ENCODE measurements at places on chromosomes 1 and 21.

- no peak for DNase-seq
Observed at GRCh38 chr1:24709791-24710441, 35.3 kb upstream of the CLIC4 start.

- no peak for DNase-seq
Observed at GRCh38 chr1:245338485-245338877, 183.7 kb downstream of the KIF26B start.

- DNase-seq, result no peak
Observed at GRCh38 chr1:205676002-205676401, 4.3 kb downstream of the SLC45A3 start.

GRCh38 chr1:41927118-41927517, 8.4 kb upstream of the HIVEP3 start:
- no peak for DNase-seq

DNA sequence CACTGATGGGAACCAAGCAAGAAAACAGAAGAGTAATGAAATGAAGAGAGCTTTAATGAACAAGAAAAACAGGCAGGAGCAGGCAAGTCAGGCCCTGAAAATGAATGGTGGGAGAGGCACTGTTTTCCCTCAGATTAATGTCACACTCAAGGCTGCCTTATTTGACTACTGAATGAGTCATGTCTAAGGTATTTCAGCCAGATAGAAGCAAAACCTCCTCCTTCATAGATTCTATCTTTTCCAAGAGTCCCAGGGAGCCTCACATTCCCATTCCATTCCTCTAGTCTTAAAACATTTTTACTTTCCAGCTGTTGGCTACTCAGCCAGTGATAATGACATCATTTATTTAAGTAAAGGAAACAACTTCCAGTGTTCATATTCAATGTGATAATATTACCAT, 228.4 kb upstream of the NRIP1 start:
- DNase-seq, result peak; percentile 87

DNA sequence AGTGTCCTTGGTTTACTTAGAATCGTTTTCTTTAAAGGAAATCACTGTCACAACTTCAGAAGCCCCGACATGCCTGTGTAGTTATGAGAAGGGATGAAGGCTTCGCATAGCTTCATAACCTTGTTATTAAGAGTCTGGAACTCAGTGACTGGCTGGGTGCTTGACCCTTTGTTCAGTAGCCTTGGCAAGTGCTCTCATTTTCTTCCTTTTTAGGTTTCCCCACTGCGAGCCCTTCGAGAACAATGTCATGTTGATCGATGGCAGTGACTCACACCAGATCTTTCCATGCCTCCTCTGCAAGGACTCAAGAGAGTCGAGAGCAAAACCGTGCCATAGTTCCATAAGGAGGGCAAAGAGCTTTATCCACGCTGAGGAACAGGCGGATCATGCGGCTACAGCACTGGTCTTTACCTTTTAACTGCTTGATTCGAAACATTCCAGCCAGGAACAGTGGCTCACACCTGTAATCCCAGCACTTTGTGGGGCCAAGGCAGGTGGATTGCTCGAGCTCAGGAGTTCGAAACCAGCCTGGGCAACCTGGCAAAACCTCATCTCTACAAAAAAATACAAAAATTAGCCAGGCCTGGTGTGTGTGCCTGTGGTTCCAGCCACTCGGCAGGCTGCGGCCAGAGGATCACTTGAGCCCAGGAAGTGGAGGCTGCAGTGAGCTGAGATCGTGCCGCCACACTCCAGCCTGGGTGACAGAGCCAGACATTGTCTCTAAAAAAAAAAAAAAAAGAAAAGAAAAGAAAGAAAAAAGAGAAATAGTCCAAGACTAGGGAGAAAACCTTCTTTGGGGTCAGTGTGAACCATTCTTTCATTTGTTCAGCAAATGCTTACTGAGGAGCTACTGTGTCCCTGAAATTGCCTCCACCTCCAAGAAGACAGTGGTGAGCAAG, 95.4 kb upstream of the ERRFI1 start:
- DNase-seq, result peak; percentile 99

GRCh38 chr1:197184190-197184589, 37.7 kb upstream of the ASPM start:
- DNase-seq, result no peak

DNA sequence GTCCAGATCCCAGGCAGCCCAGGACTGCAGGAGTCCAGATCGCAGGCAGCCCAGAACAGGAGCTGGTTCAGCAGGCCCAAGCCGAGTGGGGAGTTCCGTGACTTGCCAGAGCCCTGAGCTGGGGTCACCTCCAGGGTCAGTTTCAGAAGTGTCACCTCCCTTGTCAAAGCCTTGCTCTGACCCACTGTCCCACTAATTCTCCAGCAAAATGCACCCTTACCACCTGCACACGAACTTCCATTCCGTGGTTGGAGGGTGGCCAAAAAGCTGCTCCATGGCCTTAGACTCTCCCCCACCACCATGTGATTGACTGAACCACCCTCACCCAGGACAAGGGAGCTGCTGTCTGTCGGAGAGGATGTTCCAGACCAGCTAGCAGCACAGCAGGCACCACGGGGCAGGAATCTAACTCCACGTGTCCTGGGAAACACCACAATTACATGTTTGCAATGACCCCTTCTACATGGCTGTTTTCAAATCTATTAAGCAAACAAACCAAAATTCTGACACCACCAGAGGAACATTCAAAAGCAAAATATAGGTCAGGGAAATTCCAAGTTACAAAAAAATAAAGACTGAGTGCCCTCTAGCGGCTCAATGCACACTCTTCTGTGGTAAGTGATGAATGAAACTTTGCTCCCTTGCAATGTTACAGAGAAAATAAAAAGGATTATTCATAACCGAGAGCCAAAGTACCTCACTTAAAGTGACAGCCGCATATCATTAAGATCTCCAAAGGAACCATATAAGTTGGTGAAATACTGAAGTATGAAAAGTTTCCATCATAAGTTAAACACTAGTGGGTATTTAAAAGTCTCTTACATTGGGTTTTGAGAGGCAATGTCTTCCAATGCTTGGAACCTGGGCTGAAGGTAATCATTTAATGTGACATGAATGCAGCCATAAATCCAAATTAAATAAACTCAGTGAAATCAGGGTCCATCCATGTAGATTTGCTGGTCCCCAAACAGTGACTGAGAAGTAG, 76.3 kb downstream of the NPHP4 start:
- peak; percentile 57 for DNase-seq

DNA sequence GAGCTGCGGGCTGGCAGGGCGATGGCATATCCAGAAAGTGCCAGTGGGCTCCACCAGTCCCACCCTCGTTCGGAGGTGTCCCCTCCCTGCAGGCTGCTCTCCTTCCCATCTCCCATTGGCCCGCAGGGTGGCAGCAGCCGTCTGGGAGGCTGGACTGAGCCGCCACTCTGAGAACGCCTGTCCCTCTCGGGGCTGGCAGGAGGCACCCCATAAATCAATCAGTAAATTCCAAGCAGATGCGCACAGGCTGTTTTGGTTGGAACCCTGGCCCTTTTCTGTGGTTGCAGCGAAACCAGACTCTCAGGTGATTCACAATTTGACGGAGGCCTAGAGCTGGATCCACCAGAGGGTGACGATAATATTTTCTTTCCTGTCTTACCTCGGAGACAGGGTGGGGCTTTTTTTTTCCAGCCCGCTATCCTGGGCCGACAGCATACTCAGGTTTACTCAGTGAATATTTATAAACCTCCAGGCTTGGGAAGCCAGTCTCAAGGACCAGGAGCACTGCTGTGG, 99.7 kb downstream of the GLIS1 start:
- peak; percentile 61 for DNase-seq

DNA sequence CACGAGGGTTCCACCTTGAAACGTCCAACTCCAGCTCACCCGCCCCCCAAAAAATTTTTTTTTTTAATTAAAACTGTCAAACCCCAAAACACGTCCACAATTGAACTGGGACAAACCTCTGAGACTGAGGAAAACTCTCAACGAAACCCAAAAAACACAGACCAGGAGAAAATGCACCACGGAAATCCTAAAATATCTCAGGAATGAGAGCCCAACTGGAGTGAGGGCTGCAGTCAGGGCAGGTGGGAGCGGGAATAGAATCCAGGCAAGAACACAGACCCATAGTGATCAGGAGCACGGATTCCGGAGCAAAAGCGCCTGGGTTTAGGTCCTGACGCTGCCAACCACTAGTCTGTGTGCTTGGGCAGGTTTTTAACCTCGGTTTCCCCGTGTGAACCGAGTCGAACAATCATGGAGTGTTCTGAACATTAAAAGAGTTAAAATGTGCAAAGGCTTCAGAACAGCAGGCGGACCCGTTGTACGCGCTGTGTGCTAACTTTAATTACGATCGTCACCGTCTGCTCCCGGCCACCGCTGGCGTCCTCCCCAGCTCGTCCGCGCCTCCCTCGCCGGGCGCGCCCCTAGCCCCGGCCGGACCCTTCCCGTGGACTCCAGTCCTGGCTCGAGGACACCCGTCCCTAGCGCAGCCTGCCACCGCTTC, 624 bp downstream of the ARHGAP29 start:
- DNase-seq, result peak; percentile 54

- peak; percentile 73 for DNase-seq
Observed at GRCh38 chr1:34066981-34067603, 97.9 kb downstream of the CSMD2 start.

GRCh38 chr1:236530959-236531358, 7.2 kb downstream of the LGALS8 start:
- no peak for DNase-seq

All from fibroblast of mammary gland (primary cell).